ENCODE measurements at places on chromosomes 11 and 22. TPM values are rescaled to one million over a fixed set of nuclear protein-coding genes. Genes with fewer than 3 reads are reported as not detected.
A peak's percentile ranks its signal among the peaks of the same experiment; 100 is the strongest.

DNA sequence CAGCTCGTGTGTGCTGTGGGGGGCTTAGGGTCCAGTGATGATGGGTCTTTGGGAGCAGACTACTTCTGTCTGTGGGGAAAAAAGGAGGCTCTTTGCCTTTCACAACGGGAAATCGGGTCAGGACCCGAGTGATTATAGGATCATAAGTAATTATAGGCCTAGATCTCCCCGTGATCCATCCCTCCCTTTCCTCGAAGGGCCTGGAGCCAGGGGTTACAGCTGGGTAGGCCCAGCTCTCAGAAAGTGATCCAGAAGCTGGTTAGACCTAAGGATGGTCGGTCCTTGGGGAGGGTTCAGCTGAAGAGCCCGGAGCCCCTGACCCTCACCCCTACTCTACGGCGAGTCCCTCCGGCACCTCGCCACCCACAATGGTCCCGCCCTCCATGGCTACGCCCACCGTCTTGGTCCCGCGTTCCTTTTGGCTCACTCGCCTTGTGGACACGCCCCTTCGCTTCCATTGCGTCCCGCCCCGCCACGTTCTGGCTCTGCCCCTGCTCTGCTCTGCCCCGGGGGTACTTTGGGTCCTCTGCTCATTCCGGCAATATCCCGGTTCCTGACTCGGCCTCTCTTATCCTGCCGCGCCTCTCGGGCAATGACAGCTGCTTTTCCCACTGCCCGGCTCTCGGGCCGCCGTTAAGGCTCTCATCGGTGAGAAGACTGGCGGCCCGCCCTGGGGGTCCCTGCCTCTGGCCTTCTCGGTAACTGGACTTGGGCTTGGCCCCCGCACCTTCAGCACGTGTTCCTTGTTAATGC lies 5.0 kb downstream of the IGSF22 start:
- no peaks in the 10 kb centered on the region for H3K27me3 ChIP-seq
- peak overlapping the region; percentile 67 for H3K27ac ChIP-seq
- H3K4me3 ChIP-seq = peak overlapping the region; percentile 76
- H3K4me1 ChIP-seq = no peaks in the 10 kb centered on the region
- DNase-seq = peak; percentile 91
- H3K36me3 ChIP-seq = no peaks in the 10 kb centered on the region

Gene DDIAS
- 19.5 TPM for total RNA-seq

Gene PRSS23
- 2.3 TPM for total RNA-seq

DNA sequence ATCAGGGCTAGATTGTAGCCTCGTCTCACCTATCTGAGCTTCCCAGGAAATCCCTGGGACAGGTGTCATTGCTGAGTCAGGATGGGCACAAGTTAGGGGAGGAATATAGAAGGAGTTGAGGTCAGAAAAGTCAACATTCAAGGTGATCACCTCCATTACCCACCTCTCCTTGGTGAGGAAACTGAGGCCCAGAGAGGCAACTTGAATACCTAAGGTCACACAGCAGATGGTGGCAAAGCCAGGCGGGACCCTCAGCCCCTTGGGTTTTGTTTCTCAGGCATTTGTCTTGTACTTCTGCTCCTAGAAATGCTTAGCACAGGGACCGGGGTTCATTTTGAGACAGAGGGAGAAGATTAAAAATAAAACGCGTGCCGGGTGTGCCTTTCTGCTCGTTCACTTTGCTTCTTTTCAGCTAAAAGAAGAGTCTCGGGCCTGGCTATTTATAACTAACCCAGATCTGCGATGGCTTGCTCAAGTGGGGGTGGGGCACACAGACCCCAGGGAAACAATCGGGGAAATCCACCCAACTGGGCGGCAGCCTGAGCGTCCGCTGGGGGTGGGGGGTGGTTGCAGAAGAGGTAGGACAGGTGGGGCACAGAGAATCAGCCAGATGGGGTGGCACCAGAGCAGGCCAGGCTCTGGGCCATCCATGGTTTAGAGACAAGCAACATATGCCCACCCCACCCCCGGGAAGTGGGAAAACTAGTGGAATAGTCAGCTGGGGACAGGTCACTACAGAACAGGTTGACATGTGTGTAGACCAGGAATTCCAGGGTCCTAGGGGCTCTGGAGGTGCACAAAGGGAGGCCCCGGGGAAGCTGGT lies 3.9 kb upstream of the GNAZ start:
- DNase-seq = no peak
- no peak overlapping the region for H3K27ac ChIP-seq
- H3K27me3 ChIP-seq = peaks cover 3% of the 10 kb centered on the region
- H3K36me3 ChIP-seq = no peaks in the 10 kb centered on the region
- no peak overlapping the region for H3K4me3 ChIP-seq

DNA sequence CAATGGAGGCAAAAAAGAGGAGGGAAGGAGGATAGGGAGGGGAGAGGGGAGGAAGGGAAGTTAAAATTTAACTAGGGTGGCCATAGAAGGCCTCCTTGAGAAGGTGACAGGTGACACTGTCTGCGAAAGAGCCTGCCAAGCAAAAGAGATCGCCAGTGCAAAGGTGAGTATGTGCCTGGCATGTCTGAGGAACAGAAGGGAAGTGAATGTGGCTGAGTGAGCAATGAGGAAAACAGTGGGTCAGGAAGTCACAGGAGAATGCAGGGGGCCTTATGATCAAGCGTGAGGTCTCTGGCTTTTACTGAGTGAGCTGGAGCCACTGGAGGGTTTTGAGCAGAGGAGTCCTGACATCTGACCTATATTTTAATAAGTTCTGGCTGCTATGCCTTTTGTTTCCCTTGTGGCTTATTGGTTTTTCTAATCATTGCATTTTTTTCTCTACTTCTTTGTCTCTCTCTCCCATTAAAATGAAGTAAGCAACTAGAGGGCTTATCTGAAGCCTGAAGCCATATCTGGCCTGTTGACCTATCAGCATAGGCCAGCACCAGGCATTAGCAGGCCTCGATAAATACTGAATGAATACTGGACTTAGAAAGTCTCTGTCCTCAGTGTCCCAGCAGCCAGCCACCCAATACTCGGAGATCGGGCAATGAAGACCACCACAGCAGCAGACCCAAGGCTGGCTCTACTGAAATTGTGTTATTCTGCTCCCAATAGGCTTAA lies 5.6 kb downstream of the AP1B1 start:
- H3K27me3 ChIP-seq = no peaks in the 10 kb centered on the region
- peak overlapping the region; percentile 31 for H3K27ac ChIP-seq
- peaks cover 50% of the 10 kb centered on the region for H3K4me1 ChIP-seq
- H3K4me3 ChIP-seq = no peak overlapping the region
- DNase-seq = no peak

DNA sequence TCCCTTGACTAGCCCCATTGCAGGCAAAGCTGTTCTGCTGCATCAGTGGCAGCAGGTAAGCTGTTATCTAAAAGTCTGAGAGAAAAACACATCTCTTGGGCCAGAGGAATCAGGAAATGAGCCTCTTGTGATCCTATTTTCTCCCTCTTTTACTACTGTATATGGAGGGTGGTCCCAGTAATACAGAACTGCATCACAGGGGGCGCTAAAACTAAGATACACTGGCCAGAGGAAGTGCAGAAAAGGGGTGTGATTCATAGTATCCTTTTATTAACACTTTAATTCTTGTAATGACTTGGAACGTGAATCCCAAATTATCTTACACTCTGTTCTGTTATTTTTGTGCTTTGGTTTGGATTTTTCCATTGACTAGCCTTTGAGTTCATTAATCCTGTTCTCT lies 8.8 kb upstream of the MED17 start:
- no peak overlapping the region for H3K27ac ChIP-seq
- H3K36me3 ChIP-seq = peaks cover 4% of the 10 kb centered on the region
- no peaks in the 10 kb centered on the region for H3K4me1 ChIP-seq
- H3K4me3 ChIP-seq = no peak overlapping the region

Gene APOA5
- total RNA-seq = not detected

- no peak overlapping the region for H3K4me3 ChIP-seq
- no peak for DNase-seq
- no peaks in the 10 kb centered on the region for H3K36me3 ChIP-seq
- H3K4me1 ChIP-seq = peaks cover 7% of the 10 kb centered on the region
Measured at GRCh38 chr22:28375761-28376534, 303.7 kb downstream of the TTC28 start.

Gene KCNK4
- 0.23 TPM for total RNA-seq

- no peak for DNase-seq
- H3K36me3 ChIP-seq = peaks cover 38% of the 10 kb centered on the region
- H3K4me1 ChIP-seq = peaks cover 69% of the 10 kb centered on the region
- H3K4me3 ChIP-seq = peak overlapping the region; percentile 14
- no peak overlapping the region for H3K27ac ChIP-seq
Measured at GRCh38 chr11:86442827-86443226, 68.1 kb downstream of the CCDC81 start.

Gene GPR83
- total RNA-seq = 0.07 TPM

DNA sequence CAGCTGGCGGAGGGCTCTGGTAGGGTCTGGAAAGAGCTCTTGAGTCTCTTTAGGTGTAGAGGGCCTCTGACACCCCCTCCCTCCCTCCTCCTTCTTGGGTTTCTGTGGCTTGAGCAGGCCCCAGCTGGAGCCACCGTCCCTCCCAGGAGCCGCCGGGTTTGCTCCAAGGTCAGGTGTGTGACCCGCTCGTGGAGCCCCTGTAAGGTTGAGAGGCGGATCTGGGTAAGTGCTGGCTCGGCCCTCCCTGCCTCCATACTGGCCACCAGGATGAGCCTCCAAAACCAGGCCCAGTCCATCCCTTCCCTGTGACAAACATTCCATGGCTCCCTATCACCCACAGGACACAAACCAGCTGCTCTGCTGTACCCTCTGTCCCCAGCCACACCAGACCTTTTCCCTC lies 9.3 kb downstream of the PLEKHB1 start:
- H3K4me1 ChIP-seq = peaks cover 2% of the 10 kb centered on the region
- DNase-seq = no peak
- H3K4me3 ChIP-seq = no peak overlapping the region

- no peak overlapping the region for H3K27ac ChIP-seq
- DNase-seq = no peak
- H3K4me3 ChIP-seq = no peak overlapping the region
Measured at GRCh38 chr11:118888398-118888797, 4.7 kb downstream of the CXCR5 start.

DNA sequence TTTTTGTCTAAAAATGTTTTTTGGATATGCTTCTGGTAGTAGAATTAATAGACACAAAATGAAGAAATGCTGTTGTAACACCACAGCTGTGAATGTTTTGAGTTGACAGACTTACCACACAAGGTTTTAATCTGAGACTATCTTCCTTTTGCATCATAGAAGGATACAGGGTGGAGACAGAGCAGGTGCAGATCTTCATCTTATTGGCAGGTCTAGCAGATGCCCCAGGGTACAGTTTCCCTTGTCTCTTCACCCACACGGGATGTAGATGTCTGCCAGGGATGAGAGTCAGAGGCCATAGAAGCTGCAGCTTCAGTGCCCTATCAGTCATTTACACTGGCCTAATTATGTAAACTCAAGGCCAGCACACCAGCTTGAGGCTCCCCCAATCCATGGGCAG lies 985 bp downstream of the OOSP3 start:
- H3K36me3 ChIP-seq = no peaks in the 10 kb centered on the region
- no peak for DNase-seq
- no peaks in the 10 kb centered on the region for H3K4me1 ChIP-seq
- no peak overlapping the region for H3K4me3 ChIP-seq
- H3K27ac ChIP-seq = no peak overlapping the region

Gene LRRC56
- total RNA-seq = 0.67 TPM

DNA sequence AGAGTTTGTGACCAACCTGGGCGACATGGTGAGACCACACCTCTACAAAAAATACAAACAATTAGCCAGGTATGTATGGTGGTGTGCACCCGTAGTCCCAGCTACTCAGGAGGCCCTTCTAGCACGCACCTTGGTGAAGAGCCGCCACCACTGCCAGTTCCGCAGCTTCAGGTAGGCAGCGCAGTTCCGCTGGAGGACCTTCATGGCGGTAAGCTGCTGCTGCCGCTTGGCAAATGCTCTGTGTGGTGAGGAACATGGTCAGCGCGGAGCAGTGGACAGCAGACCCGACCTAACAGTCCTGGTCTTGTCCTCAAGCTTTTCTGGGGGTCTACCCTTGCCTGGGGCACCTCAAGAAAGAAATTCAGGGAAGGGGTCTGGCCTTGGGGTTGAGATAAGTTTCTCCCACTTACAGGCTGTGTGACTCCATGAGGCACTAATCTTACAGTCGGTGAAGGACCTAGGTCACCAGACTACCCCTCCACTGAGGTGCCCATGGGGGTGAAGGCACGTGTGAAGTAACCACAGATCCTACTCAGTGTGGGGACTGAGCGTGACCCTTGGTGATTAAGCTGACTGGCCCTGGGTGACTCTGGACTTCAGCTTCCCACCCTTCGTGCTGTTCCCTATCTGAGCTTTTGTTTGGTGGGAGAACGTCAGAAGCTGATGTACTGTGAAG lies 49.6 kb downstream of the APOL1 start:
- peak overlapping the region; percentile 46 for H3K27ac ChIP-seq
- peaks cover 6% of the 10 kb centered on the region for H3K4me1 ChIP-seq
- H3K27me3 ChIP-seq = no peaks in the 10 kb centered on the region
- DNase-seq = no peak

DNA sequence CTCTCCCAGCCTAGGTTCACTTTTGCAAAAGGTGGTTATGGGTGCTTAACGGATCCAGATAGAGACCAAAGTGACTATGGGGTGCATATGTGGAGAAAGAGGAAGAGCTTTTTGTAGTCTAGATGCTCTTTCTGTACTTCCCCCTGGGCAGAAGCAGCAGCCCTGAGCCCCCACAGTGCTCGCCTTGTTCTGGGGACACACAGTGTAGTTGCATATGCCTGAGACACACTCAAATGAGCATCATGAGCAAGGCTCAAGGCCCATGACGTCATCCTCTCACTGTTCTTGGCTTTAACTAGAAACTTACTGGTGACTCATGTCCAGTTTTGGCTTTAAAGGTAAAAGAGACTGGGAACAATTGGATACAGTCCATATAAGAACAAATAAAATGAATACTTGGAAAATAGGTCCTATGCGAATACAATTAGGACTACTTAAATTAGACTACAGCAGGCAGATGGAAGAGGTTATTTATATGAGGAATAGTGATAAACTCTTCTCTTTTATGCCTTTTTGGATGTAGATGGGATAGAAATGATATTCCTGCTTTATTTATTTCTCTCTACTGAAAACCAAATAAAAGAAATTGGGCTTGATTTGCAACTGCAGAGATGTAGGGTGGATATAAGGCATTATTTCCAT lies 20.1 kb upstream of the PEX26 start:
- DNase-seq = no peak
- H3K4me3 ChIP-seq = no peak overlapping the region
- no peak overlapping the region for H3K27ac ChIP-seq
- H3K27me3 ChIP-seq = peaks cover 9% of the 10 kb centered on the region
- H3K4me1 ChIP-seq = no peaks in the 10 kb centered on the region

Data from activated CD8-positive, alpha-beta T cell treated with anti-CD3 and anti-CD28 coated beads for 36 hours (primary cell).